A673 (cell line): ENCODE measurements at places on chromosomes 7 and 10. TPM values are rescaled to one million over a fixed set of nuclear protein-coding genes. Genes with fewer than 3 reads are reported as not detected.

- H3K4me1 ChIP-seq: peaks cover 5% of the 10 kb centered on the region
- DNase-seq: no peak
- H3K4me3 ChIP-seq: peak overlapping the region; percentile 69
Observed at GRCh38 chr7:106285855-106286492, 1.2 kb upstream of the NAMPT start.

GRCh38 chr7:106566196-106566595 is 94.8 kb downstream of the CCDC71L start:
- no peak overlapping the region for H3K27ac ChIP-seq
- H3K36me3 ChIP-seq: no peaks in the 10 kb centered on the region
- no peaks in the 10 kb centered on the region for H3K27me3 ChIP-seq
- no peak for DNase-seq

DNA sequence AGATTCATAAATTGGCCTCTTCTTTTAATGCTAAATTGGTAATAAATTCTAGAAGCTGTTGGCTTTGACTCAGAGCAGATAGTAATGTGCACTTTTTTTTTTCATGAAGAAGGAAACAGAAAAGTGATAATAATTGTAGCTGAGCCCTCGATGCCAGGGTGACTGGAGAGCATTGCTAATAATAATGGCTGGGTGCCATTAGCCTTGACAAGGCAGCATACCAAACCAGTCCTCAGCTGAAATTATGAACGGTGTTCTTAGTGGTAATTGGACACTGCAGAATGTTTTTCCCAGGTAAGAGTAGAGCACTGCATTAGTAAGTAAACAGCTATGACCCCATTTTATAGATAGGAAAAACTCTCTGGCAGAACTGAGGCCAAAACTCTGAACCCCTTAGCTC is 18.9 kb downstream of the PLEKHA8 start:
- H3K4me1 ChIP-seq: no peaks in the 10 kb centered on the region
- H3K4me3 ChIP-seq: no peak overlapping the region
- H3K36me3 ChIP-seq: peaks cover 24% of the 10 kb centered on the region
- DNase-seq: no peak

GRCh38 chr7:118104812-118105441 is 79.0 kb upstream of the LSM8 start:
- no peak overlapping the region for H3K27ac ChIP-seq
- peak; percentile 68 for DNase-seq
- H3K4me3 ChIP-seq: no peak overlapping the region
- no peaks in the 10 kb centered on the region for H3K27me3 ChIP-seq
- peaks cover 21% of the 10 kb centered on the region for H3K4me1 ChIP-seq

GIMAP6 gene
- not detected in 2 replicates for total RNA-seq

AKR1C4 gene
- total RNA-seq: not detected in 2 replicates
